ENCODE measurements at places on chromosomes 5 and 9.
A peak's percentile ranks its signal among the peaks of the same experiment; 100 is the strongest.

DNA sequence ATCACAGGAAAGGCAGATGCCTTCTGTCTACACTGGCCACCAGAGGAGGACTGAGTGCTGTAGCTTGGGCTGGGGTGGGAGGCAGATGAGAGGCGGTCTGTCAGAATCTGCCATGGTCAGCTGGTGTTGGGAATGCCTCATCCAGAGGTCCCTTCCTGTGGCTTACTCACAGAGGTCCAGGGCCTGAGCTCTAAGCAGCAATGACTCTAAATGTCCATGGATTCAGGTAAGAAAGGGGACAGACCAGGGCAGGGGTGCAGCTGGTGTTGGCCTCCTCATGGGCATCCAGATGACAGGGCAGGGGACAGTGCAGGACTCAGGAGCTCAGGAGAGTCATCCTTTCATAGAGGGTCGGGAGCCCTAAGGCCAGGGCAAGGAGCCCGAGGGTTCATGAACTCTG, 165.0 kb downstream of the ICE1 start:
- DNase-seq, result no peak

- DNase-seq, result no peak
Measured at GRCh38 chr9:9612755-9613154, 1000.0 kb downstream of the PTPRD start.

- DNase-seq, result peak; percentile 27
Measured at GRCh38 chr5:160118349-160119141, 705 bp downstream of the PWWP2A start.

GRCh38 chr5:58085800-58086199, 374.1 kb downstream of the PLK2 start:
- DNase-seq, result no peak

DNA sequence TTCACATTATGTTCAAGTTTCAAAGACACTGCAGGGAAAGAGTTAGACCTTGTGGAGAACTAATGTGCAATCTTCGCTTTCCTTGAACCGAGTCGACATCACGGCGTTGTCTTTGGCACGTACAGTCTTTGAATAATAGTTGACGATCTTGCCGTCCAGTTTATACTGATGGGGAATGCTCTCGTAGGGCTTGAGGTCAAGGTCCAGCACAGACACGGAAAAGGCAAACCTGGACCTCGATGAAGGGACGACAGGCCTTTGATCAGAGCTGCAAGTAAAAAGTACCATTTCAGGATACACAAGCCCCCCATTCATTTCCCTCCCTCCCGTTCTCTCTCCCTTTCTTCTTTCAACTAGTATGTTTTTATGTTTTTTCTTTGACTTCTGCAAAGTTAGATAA, 54.1 kb downstream of the IPPK start:
- DNase-seq, result no peak

- no peak for DNase-seq
Measured at GRCh38 chr5:14958188-14958587, 86.6 kb upstream of the ANKH start.

GRCh38 chr5:144369006-144369405, 198.3 kb downstream of the KCTD16 start:
- DNase-seq, result no peak

- DNase-seq, result no peak
Measured at GRCh38 chr9:114121227-114122135, 22.4 kb upstream of the KIF12 start.
